Frontal cortex (tissue), 4 donors: ENCODE measurements at places on chromosomes 11 and 22. TPM values are rescaled to one million over a fixed set of nuclear protein-coding genes. Genes with fewer than 3 reads are reported as not detected.

DNA sequence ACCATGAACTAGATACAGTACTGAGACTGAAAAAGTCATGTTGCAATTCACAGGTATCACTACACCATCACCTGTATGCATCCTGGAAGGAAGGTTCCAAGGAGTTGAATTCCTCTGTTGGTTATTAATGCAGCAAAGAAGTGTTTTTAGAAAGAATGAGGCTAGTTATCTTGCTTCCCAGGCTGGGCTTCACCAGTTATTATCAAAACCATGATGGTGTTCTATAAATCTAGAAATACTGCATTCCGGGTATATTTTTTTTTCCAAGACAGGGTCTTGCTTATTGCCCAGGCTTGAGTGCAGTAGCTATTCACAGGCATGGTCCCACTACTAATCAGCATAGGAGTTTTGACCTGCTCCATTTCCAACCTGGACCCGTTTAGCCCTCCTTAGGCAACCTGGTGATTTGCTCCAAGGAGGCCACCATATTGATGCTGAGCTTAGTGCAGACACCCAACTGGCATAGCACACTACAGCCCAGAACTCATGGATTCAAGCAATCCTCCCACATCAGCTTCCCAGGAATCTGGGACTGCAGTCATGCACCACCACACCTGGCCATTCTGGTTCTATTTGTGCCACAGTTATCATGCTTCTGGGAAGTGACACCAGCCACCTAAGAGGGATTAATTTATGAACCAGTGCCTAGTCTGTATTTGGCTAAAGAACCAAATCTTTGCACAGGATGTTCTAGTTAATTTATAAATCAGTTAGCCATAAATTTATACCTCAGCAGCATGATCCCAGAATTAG lies 1.6 kb upstream of the MPEG1 start:
- no peak for DNase-seq

- no peak for DNase-seq
Measured at GRCh38 chr11:130828741-130829140, 87.5 kb downstream of the SNX19 start.

DNA sequence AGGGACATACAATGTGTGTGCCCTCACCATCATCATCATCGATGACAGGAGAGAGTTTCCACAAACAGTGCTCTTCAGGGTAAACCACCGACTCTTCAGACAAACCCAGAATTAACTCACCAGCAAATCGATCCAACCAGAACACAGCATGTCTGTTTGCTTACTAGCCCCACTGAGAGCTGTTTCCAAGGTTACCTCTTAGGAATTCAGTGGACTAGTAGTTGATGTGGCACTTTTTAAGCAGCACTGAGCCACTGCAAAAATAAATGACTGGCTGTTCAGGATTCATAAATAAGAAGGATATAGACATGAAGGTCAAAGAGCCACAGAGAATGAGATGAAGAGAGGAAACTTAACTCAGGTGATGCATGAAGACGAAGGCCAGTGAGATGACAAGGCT lies 83.1 kb downstream of the PARVA start:
- no peak for DNase-seq

DNA sequence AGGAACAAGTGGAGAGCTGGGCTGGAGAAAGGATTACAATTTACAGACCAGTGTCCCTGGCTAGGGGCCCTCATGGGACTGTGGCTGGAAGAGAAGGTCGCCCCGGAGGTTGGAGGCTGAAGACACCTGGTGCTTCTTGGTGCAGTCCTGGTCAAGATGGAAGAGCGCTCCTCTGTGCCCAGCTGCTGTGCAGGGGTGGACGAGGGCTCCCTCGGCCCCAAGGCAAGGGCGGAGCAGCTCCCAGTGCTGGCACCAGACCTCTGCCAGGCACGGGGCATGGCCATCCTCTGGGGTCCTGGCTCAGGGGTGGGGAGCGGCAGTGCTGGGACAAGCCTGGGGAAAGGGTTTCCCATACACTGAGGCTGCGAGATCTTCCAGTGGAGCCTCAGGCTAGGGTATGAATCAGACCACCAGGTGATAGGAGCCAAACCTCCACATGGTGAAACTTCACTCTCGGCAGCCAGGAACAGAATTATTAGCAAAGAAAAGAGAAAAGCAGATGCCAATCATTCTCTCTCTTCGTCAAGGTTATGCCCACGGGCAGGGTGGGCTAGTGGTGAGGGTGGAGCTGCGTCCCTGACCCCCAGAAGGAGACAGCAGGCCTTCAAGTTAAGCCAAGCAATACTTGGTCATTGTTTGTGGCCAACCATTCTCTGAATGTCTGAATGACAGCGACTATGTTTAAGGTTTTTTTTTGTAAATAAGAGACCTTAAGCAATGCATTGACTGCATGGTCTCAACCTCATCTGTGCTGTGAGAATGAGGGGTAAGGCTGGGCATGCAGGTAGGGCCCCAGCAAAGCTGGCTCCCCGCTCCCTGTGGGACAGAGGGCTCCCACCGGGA lies 32.1 kb downstream of the PPM1F start:
- DNase-seq, result no peak

GRCh38 chr11:61996933-61997332 lies 29.5 kb upstream of the FTH1 start:
- DNase-seq, result no peak

DNA sequence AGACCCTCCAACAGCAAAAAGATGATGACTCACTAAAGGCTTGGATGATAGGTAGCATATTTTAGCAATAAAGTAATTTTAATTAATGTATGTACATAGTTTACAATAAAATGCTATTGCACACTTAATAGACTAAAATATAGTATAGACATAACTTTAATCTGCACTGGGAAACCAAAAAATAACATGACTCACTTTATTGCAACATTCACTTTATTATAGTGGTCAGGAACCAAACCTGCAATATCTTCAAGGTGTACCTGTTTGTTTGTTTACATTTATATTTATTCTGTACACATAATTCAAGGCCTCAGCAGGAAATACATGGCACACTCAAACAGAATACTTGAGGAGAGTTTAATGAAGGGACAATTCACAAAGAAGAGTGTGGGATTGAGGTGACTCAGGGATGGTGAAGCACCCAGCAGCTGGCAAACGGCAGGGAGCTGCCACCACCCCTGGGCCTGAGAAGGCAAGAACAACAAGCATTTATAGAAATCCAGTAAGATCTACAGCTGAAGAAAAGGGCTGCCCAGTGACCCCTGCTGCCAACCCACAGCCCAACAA lies 51.5 kb upstream of the POU2AF2 start:
- DNase-seq, result no peak

- DNase-seq, result no peak
Measured at GRCh38 chr22:33666961-33667619, 253.2 kb downstream of the LARGE1 start.

DNA sequence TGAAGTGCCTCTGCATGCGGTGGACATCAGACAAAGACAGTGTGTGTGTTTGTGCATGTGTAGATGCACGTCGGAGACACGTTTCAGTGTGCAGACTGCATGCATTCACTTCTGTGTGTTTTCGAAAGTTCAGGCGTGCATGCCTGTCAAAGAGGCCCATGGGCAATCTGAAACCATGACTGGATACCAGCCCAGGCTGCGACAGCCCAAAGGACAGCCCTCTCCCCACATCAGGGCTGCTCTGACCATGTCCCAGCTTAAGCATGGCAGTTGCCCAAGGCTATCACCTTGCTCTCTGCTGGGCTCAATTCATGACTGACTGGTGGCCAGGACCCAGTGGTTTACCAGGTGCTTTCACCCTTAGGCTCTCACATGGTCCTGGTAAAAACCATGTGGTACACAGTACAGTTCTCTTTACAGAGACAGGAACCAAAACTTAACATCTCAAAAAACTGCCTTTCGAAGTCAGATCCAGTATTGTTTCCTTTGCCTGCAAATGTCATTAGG lies 423.7 kb upstream of the CADM1 start:
- DNase-seq, result no peak

The RAPSN gene
- total RNA-seq, result not detected

The CD44 gene
- total RNA-seq, result 4.1 TPM

The SYT9 gene
- total RNA-seq, result 7.3 TPM

The SLC22A9 gene
- total RNA-seq, result not detected
